ENCODE measurements at places on chromosomes 16 and 17.

- DNase-seq = no peak
These were observed 78.9 kb downstream of the NT5M start for GRCh38 chr17:17382065-17382459.

DNA sequence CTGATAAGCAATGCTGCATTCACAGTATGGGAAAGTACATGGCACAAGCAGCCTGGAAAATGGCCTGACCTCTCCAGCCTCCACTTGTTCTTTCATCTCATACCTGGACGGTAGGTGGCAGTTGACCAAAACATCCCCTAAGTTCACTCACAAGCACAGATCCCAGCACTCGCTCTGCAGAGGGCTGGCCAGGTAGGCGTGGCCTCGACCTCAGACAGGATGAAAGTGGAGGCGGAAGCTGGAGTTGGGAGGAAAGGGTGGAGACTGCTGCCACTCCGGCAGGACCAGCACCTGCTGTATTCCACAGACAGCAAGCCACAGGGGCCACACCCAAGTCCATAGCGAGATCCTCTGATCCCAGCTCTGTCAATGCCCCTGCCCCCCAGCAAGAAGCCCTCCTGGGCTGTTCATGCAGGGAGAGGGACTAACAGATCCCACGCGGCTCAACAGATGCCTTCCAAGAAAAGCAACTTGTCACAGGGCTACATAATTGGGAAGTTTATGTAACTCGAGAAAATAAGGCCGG, 31.3 kb downstream of the ZCCHC14 start:
- no peak for DNase-seq

- no peak for DNase-seq
These were observed 63.5 kb upstream of the CIBAR2 start for GRCh38 chr16:85175724-85176233.

DNA sequence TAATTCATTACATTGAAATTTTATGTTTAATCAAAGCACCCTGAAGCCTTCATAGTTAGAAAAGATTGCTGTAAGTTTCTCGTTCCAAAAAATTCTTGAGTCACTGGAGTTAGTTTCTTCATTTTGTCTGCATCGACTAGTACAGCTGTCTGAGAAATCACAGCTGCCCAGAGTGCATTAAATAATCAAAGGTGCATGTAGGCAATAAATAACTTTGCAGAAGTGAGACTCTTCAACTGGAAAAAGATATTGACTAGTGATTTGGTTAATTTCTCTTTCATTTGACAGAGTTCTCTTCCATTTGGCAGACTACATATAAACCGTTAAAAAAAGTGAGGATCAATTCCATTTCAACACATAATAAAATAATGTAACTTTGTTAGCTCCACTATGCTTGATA, 234.0 kb downstream of the CNTNAP4 start:
- DNase-seq = no peak

GRCh38 chr16:81189100-81189664, 49.3 kb upstream of the BCO1 start:
- no peak for DNase-seq

- DNase-seq = no peak
These were observed 6.1 kb downstream of the DRC3 start for GRCh38 chr17:17978481-17979424.

DNA sequence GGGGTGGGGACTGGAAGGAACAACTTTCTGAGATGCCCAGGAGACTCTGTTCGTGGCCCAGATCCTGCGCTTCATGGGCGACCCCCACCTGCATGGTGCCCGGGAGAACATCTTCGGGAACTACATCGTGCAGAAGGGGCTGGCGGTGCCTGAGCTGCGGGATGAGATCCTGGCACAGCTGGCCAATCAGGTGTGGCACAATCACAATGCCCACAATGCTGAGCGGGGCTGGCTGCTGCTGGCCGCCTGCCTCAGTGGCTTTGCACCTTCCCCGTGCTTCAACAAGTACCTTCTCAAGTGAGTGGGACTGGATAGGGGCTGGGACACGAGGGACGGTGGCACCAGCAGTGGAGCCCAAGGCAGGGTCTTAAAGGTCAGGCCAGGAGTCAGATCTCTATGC, 37.3 kb downstream of the MYO15A start:
- DNase-seq = no peak

DNA sequence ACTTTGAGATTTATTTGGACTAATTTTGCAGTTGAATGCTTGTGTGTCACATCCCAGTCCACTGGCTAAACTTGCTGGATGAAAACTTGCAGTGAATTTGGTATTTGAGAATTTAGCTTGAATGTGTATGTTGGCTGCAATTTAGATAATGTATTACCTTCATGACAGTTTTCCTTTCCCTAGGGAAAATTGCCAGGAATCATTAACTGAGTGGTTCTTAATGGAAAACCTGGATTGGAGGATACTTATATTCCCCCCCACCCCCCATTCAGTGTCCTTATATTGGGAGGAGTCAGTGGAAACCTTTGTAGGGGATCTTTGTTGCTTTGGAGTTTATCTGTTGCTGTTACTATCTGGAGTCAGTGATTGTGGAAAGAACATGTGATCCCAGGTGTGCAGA, 67.6 kb downstream of the KPNA2 start:
- no peak for DNase-seq

Measured in activated CD4-positive, alpha-beta T cell treated with anti-CD3 and anti-CD28 coated beads for 24 hours (primary cell).